Coronary artery (tissue), 2 donors: ENCODE measurements at places on chromosomes 4 and X.

DNA sequence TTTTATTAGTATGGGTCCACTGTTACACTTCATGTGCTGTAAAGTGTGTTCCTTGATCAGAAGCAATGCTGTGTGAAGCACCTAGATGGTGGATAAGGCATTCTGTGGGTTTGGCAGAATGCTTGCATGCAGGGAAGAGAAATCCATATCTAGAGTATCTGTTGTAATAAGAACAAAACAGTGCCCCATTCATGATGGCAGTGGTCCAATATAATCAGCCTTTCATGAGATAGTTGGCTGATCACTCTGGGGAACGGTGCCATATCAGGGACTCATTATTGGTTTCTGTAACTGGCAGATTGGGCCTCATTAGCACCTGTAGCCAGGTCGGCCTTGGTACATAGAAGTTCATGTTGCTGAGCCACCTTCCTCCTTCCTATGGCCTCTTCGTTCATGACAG is 28.7 kb downstream of the STIM2 start:
- DNase-seq = no peak

GRCh38 chrX:150982788-150983520 is at the start of gene HMGB3:
Gene HMGB3 (plus strand): TSS chrX:150983335. CDS start chrX:150985600, 2,265 bp downstream.
- peak; percentile 79 for DNase-seq

DNA sequence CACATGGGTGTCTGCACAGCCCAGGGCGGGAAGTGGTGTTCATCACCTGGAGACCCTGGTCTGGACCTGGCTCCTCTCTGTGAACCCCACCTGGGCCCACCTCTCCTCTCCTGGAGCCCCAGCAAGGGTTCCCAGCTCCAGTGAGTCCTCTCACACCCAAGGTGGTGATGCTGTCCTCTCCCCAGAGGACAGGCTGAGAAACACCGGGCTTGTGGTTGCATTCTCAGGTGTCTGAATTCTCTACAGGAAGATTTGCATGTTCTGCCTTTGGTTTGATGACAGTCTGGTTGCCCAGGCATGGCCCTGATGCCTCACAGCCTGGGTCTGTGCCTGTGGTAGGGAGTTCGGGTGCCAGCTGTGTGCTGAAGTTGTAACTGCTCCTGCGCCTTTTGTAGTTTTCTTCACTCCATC is 3.8 kb downstream of the MAEA start:
- no peak for DNase-seq

GRCh38 chrX:68895341-68895755 is 66.5 kb downstream of the EFNB1 start:
- DNase-seq = peak; percentile 80

DNA sequence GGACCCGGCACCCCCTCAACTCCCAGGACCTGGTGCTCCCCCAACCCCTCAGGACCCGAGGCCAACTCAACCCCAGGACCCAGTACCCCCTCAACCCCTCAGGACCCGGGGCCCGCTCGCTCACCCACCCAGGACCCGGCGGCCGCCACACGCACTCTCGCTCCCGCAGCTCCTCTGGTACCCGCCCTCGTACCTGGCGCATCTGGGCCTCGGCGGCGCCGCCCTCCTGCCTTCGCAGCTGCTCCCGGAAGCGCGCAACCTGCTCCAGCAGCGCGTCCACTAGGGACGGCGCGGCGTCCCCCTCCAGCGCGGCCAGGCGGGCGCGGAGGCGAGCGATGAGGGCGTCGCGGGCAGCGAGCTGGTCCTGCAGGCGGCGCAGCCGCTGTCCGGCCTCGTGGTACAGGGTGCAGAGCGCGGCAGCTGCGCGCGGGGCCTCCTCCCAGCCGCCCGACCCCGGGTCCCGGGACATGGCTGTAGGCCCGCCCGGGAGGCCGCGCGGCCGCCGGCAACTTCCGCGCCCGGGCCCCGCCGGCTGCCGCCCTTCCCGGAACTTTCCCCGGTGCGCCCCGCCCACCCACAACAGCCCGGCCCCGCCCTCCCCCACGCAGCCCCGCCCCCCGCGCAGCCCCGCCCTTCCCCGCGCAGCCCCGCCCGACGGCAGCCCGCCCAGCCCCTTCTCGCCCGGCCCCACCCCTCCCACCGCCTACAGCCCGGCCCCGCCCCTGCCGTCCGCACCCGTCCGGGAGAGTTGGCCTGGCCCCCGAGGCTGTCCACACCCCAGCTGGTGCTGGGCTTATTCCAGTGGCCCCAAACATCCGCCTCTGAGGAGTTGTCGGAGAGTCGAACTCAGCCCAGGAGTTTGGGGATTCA is at the start of gene TNIP2:
TSS of gene TNIP2 (minus strand) at position 516 of the 870 bp plus-strand sequence. CDS start at position 469, 47 bp downstream.
- DNase-seq = peak; percentile 90

GRCh38 chrX:153440556-153441135 is 5.2 kb downstream of the TREX2 start:
- no peak for DNase-seq

DNA sequence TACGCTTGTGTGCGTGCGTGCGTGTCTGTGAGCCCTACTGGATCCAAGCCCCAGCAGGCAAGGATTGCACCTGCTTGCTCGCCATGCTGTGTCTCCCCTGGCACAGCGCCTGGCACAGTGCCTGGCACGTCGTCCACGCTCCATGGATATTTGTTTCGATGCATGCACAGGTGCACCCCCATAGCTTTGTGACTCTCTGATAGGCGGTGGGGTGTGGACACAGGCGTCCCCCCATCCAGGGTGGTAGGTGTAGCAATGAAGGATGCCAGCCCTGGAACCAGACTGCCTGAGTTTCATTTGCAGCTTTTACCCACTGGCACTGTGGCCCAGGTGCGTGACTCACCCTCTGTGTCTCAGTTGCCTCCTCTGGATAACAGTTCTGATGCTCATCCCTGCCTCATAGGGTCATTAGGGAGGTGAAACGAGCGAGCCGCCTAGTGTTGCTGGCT is 20.2 kb downstream of the PIGG start:
- peak; percentile 45 for DNase-seq

- no peak for DNase-seq
These were observed 106.8 kb upstream of the CBLL2 start for GRCh38 chrX:22165732-22166457.

- no peak for DNase-seq
These were observed 53.8 kb upstream of the CLCN4 start for GRCh38 chrX:10103023-10103422.

GRCh38 chr4:22900876-22901275 is 208.1 kb downstream of the GBA3 start:
- DNase-seq = no peak

DNA sequence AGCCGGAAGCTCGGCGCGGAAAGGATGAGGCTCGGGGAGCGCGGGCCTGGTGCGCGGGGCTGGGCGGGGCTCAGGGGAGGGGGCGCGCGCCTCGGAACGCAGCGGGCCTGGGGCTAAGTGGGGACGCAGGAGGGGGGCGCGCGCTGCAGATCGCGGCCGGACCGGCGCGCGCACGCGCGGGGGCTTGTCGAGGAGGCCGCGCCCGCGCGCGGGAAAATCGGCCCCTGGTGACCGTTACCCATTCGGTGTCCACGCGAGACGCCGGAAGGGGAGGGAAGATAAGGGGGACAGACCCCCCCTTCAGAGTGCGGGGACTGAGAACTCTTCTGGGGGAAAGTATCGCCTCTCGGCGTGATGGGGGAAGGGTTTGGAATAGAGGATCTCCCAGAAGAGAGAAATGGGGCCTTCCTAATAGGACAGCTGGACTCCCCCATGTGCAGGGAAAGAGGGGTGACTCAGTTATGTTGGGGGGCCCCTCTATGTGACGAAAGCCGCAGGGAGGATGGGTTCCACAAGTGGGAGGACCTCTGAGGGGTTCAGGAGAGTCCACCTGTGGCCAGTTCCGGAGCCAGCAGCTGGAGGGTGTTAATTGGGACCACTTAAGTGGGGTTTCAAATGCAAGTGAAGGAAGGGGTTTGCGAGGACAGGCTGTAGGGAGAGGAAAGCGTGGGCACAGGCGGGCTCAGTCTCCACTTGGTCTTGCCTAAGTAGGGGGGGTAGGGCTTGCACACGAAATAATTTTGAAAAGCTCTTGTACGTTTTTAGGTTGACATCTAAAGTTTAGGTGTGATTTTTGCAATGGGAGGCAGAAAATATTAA is 584 bp downstream of the SUV39H1 start:
- no peak for DNase-seq

- DNase-seq = no peak
These were observed 84.1 kb upstream of the HELT start for GRCh38 chr4:184934184-184934583.

GRCh38 chr4:145436796-145437195 is 44.9 kb upstream of the SMAD1 start:
- DNase-seq = no peak

DNA sequence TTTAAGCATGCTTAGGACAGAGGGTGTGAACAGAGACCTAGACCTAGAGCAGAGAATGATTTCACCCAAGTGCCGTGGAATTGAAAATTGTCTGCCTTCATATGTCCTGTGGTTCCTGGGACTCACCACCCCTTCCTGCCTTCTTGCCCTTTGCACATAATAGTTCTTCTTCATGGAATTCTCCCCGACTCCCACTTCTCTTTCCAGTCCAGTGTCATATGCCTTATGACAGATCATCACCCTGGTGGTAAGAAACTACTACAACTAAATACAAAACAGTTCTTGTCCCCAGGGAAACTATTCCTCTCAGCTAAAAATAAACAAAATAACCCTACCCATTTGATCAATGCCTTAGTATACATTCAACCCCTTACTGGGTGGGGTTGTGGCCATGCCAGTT is 43.3 kb downstream of the BMPR1B start:
- no peak for DNase-seq

- no peak for DNase-seq
These were observed 10.5 kb upstream of the KLHL5 start for GRCh38 chr4:39051492-39051891.

- DNase-seq = no peak
These were observed 421.3 kb downstream of the FAT4 start for GRCh38 chr4:125736057-125736456.

DNA sequence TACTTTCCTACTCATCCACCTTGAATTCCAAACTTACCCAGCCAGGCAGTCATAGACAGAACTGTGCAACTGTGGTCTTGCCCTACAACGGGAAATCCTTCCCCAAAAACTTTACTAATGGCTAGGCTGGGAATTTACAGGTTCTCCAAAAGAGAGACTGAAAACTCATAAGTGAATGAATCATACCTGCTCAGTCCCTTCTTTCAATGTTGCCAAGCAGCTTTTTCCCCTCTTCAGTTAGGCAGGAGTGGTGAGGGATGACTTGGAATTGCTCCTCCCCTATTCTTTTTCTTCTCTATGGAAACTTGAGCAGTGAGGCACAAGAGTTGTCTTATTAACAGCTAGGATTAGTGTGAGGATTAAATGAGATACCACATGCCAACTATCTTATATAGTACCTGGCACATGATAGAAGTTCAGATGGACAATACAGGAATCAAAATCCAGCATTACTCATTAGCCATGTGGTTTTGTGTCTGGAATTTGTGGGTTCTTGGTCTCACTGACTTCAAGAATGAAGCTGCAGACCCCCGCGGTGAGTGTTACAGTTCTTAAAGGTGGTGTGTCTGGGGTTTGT is 105.9 kb downstream of the TEX13A start:
- DNase-seq = no peak

DNA sequence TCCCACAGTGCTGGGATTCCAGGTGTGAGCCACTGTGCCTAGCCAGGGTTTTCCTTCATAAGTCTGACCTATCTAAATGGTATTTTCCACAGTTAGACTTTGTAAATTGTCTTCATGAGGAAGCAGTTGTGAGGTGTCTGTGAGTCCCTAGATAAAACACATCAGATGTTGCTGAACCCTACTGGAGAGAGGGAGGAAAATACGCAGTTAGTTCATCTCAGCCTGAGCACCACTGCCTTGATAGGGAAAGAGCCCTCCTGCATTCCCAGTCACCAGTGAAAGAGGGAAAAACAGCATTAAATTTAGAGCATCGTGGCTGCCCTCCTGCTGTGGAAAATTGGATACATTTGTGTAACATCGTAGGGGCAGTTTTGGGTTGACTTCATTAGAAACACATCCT is 31.7 kb upstream of the CLDN34 start:
- no peak for DNase-seq

DNA sequence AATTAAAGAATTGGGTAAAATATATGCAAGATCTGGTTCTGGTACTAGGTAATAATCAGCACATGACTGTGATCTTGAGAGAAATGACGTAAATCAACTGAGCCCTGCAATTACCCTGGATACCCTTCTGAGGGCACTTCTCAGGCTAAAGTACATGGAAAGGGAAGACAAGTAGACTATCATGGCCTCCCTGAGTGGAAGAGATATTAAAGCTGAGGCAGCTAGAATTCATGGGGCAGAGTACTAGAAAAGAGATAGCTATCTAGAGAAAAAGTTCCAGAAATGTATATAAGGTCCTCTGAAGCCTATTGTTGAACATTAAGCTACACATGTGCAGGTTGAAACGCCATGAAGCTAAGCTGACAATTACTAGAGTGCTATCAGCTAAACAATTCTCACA is 249.6 kb downstream of the NKX6-1 start:
- no peak for DNase-seq

- no peak for DNase-seq
These were observed 71.7 kb downstream of the YIPF6 start for GRCh38 chrX:68570598-68570997.

DNA sequence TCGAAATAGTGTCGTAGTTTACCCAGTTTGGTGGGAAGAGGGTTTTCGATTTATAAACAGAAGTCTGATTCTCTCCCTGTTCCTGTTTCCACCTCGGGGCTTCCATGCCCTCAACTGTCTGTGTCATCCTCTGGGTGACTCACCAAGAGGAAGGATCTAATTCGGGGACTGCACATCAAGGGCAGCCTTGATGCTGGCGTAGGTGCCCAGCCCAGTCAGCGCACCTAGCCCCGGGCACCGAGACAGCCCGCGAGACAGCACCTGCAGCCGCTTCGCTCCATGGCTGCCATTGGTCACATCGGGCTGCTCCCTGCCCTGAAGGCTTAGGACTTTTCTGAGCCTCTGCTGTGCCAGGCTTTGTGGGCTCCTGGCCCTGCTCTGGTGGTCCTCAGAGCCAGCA is 7.7 kb downstream of the ABCD1 start:
- no peak for DNase-seq

GRCh38 chr4:181517491-181517890 is 725.7 kb upstream of the TENM3 start:
- no peak for DNase-seq

DNA sequence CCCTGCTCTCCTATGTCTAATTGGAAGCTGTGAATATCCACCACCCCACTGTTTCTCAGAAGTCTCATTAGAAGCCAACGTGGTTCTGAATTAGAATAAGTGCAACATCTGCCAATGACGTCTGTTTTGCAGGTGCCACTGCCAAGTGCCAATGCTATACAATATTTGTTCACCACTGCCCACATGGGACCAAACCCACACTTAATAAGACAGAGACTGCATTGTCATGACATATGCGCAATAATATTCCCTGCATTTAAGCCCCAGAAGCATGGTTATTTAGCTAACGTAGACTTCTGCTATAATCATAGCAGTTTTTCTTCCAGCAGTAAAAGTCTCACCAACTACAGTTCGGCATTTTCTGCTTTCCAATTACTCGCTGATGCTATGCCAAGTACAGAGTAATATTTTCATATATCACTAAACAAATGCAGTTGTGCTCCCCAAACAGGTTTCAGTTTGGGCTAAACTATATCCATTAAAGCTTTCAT is 262.5 kb upstream of the PCDH18 start:
- no peak for DNase-seq
